ENCODE measurements at places on chromosomes 5 and 9.

- no peak for ATAC-seq
Observed at GRCh38 chr9:13330396-13331004, 51.0 kb upstream of the MPDZ start.

- ATAC-seq: no peak
Observed at GRCh38 chr5:6861667-6862066, 148.4 kb downstream of the TENT4A start.

DNA sequence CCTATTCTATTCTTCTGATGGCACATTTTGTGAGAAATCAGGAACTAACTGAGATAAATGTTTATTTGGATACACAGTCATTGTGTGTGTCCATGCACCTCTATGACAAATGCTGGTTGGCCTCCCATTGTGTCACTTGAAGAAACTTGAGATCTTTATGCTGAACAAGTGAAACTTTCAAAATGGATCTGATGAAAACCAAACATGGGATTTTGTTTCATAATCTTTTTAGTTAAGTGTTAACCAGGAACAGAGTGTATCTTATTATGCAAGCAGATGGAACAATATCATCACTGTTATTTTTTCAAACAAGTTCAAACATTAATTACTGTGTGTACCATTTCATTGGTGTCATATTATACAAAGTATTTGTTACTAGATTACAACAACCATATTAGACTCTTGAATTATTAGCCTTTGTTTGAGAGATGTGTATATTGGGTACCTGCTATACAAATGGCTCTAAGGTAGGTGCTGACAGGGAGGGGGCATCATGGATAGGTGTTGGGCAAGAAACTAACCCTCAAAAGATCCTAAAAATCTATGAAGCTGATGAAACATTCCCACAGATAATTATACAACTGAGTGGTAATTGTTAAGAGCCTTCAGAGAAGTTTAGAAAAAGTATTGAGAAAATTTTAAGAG, 159.8 kb downstream of the PALM2AKAP2 start:
- ATAC-seq: no peak

GRCh38 chr9:69168709-69169217, 5.3 kb upstream of the TJP2 start:
- peak; percentile 92 for ATAC-seq

DNA sequence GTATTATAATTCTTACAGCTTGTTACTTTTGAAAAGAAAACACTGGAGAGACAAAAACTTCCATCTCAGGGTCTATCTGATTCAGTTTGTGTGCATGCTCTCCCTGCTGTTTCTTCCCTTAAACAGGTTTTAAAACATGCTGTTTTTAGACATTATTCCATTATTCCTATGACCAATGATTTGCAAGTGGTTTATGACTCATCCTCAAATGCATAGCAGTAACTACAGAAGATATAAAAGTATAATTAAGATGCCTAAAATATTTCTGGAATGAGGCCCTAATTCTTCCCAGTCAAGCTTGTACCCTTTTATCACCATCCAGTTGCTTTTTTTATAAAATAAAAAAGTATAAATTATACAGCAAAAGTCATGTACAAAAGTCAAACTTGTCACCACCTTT, 3.7 kb downstream of the DTWD2 start:
- no peak for ATAC-seq

DNA sequence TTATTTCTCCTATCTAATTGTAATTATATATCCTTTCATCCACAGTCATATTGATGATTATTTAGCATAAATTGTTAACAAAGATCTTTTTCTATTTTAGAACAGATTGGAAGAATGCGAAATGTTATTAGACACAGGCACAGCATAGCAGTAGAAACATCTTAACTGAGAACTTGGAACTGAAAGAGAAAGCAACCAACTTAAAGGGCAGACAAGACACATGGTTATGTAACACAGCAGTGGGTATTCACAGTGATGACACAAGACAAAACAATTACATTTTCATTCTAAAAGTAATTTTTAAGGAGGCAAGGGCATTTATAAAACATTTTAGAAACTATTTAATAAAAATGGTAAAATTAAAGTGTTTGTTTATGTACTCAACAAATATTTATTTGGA, 57.7 kb upstream of the MEF2C start:
- no peak for ATAC-seq

DNA sequence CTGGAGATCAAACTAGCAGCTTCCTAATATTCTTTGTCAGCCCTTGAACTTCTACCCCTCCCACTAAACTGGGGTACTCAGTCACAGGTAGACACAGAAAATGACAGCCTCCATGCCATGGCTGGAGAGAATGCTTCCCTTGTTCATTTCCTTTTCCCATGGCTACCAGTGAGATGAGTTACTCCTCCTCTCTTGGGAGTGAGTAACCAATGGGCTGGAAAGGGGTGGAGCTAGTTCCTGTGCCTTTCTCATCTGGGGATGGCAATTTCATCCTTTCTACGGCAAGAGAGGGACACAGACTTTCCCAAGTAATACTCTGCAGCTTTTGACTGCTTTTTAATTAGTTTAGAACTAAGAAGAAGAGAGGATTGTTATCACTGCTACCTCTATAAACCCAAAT, 1045.6 kb upstream of the WWC1 start:
- no peak for ATAC-seq

DNA sequence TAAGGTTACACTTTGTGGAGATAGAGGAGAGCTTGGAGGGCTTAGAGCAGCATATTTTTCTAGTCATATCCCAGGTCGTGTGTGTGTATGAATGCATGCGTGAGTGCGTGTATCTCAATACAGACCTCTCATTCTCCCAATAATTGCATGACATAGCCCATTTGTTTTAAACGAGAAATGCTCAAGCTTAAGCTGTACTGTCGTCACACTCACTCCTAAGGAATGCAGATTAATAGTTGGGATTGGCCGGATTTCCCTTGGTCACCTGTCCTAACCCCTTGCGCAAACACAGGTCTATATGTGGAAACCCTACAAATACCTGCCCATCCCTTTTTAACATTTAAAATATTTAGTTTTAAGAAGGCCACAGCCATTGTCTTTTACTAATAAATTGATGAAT, 165.8 kb downstream of the SEMA5A start:
- no peak for ATAC-seq

DNA sequence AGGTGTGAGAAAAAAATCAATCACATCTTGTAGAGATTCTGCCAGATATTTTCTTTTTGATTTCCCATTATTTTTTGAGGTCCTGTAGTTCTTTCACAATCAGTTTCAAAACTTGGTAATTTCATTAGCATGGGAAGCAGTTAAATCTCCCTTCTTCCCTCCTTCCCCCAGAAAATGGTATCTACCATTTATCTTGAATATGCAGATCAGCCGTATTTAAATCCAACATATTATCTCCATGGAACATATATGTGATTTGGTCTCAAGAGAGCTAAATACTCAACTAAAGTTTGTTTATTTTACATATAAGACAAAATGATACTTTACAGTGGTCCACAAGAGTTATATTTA, 1034.8 kb downstream of the CDH12 start:
- no peak for ATAC-seq

- no peak for ATAC-seq
Observed at GRCh38 chr5:165508861-165509260, 2003.4 kb downstream of the MAT2B start.

GRCh38 chr9:121756474-121757280, 105.2 kb downstream of the DAB2IP start:
- ATAC-seq: no peak

DNA sequence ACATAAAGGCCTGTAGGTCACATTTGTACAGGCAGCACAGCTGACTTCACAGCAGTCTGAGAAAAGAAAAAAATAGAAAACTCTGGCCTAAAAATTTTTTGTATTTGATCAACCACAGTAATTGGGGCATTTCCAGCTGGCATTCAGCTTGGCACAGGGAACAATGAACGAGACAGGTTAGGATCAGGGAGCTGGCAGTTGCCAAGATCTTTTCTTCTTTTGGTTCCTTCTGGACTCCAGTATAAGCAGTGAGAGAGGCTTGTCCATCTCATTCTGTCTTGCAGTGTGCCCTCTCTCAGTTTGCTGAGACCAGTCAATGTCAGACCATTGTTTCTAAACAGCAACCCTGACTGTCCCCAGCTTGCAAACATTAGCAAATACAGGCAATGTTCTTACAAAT, 601.1 kb downstream of the TLR4 start:
- ATAC-seq: no peak

- no peak for ATAC-seq
Observed at GRCh38 chr9:70567511-70567910, 153.1 kb upstream of the KLF9 start.

DNA sequence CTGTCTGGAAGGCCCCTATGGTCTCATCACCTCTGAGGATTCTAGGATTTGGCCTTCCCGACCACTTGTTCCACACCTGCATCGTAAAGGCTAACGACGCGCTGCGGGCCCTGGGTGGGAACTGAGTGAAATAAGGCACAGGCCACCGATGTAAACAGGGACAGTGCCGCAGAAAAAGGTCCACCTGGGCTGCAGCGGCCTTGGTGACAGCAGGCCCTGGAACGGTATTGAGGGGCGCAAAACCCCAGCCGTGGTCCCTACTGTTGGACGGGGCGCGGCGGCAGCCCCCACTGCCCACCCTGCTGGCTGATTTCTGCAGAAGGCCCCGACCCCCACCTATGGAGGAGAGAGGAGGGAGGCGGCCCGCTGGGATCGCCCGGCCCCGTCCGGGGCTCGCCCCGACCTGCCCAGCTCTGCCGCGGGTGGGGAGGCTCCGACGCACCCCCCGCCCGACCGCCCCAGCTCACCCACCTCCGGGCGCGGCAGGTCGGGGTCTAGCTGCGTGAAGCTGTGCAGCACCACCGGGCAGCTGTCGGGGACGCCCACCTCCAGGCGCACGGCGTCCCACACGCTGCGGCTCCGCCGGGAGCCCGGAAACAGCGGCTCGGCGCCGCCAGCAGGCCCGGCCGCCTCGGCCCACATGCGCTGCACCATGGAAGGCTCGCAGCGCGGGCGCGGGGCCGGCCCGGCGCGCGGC, 391 bp downstream of the RALGDS start:
- no peak for ATAC-seq

DNA sequence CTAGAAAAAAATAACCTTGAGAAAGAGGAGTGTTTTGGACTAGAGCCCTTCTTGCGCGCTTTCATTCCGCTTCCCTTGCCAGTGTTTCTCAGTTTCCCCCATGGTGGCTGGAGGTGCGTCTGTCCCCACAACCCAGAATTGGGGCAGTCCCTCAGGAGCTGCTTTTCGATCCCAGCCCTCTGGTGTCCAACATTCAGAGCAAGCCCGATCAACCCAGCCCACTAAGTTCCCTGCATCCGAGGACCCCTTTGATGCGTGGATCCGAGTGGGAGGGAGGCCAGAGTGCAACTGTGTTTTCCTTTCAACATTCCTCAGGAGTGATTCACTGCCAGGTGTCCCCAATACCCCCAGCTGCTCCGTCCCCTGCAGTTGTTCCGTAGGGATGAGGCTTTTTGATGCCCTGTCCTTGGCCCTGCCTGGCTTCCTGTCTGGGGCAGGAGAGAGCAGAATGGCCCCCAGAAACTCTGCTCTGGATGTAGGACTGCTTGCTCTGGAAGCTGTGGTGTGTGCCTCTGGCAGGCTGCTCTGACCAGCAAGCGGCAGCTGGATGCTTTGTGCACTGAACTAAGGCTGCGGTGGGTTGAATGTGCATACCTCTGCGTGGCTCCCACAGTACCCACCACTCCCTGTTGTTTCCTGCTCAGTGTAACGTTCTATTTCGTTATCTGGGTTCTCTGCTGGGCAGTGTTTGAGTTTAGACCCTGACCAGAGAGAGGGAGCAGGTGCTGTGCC, 117.5 kb downstream of the BOD1 start:
- no peak for ATAC-seq

DNA sequence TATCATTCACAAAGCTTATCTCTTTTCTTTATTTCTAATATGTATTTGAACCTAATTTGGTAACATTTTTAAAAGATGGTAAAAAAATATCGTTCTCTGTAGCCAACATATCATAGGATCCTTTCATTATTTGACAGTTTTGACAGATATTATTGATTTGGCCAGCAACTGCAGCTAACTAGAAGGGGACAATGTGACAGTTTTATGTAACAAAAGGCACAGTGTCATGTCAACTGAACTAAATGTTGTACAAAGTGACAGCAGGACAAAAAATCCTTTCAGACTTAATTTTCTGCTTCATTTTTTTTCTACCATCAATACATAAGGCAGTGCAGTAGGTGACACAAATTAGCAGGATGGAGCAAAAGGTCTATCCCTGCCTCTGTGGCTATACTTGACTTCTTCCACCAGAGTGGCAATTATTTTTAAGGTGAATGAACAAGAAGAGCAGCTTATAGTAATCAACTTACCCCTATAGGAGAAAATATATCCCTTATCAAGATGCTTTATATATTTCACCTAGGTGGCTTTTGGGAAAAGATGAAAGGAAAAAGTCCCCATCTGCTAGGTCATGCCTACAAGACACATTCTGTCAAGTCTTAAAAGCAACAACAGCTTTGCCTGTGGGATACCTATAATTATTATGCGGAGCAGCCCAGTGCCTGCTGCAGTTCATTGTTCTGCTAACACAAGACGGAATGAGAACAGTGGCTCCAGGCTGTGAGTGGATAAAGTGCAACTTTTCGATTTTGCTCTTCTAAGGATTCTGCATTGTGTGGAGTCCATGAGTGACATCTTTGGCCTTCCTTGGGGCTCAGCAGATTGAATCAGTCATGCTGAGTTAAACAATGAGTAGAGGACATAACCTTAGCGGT, 694.9 kb downstream of the ISL1 start:
- ATAC-seq: no peak

- ATAC-seq: peak; percentile 17
Observed at GRCh38 chr5:143352691-143353090, 50.8 kb downstream of the NR3C1 start.

- no peak for ATAC-seq
Observed at GRCh38 chr5:135220394-135221186, 178.4 kb downstream of the MACROH2A1 start.

GRCh38 chr5:91089758-91090157, 293.4 kb downstream of the ARRDC3 start:
- no peak for ATAC-seq

DNA sequence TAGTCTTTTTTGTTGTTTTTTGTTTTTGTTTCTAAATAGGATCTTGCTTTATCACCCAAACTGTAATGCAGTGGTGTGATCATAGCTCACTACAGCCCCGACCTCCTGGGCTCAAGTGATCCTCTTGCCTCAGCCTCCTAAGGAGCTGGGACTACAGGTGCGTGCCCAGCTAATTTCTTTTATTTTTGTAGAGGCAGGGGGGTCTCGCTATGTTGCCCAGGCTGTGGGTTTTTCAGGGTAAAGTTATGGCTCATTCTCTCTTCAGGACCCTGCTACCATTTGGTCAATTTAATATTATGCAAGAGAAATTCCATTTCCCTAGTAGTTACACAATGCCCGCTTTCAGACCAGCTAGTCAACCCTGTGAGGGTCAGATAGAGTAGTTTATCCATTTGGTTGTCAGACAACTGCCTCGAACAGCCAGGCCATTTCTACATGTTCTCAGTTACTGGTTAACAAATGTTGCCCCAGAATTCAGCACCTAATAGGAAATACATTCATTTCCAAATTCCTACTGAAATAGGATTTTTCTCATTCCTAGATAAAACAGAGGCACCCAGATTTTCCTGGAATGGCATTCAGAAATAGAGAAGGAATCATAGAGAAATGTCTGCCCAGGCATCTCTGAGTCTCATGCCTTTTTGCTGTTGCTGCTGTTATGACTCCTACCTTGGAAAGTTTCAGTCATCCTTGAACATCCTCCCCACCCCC, 6.4 kb upstream of the GLIS3 start:
- ATAC-seq: peak; percentile 79
